ENCODE measurements at places on chromosomes 6 and 20. TPM values are rescaled to one million over a fixed set of nuclear protein-coding genes. Genes with fewer than 3 reads are reported as not detected.
A peak's percentile ranks its signal among the peaks of the same experiment; 100 is the strongest.

GRCh38 chr6:357791-358341 lies 33.7 kb upstream of the IRF4 start:
- DNase-seq: no peak

The FAM120B gene
- 32.9 TPM for total RNA-seq

The MAP7 gene
- not detected for total RNA-seq

The ZNF512B gene
- total RNA-seq: 13.6 TPM

- DNase-seq: no peak
These were observed 110.0 kb downstream of the SCML4 start for GRCh38 chr6:107714104-107714503.

- DNase-seq: peak; percentile 59
These were observed 41.8 kb downstream of the FARS2 start for GRCh38 chr6:5302995-5303622.

DNA sequence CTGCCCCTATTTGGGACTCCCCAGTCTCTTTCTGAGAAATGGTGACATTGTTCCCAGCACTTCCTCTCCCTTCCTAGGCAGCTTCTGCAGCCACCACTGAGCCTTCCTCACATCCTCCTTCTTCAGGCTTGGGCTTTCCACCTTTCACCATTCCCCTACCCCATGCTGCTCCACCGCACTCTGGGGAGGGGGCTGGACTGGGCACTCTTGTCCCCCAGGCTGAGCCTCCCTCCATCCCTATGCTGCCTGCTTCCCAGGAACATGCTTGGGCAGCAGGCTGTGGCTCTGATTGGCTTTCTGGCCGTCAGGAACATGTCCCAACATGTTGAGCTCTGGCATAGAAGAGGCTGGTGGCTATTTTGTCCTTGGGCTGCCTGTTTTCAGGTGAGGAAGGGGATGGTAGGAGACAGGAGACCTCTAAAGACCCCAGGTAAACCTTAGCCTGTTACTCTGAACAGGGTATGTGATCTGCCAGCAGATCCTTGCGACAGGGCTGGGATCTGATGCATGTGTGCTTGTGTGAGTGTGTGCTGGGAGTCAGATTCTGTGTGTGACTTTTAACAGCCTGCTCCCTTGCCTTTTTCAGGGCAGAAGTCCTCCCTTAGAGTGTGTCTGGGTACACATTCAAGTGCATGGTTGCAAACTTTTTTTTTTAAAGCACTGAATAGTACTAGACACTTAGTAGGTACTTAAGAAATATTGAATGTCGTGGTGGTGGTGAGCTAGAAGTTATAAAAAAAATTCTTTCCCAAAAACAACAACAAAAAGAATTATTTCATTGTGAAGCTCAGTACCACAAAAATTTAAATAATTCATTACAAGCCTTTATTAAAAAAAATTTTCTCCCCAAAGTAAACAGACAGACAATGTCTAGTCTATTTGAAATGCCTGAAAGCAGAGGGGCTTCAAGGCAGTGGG lies 2.1 kb upstream of the CDKN1A start:
- DNase-seq: no peak

The HCK gene
- total RNA-seq: 2.2 TPM

- no peak for DNase-seq
These were observed 4.3 kb upstream of the SERINC3 start for GRCh38 chr20:44526129-44526528.

The PI3 gene
- total RNA-seq: not detected

The MYBL2 gene
- total RNA-seq: 450 TPM

- no peak for DNase-seq
These were observed 23.9 kb downstream of the FAM50B start for GRCh38 chr6:3873051-3873450.

DNA sequence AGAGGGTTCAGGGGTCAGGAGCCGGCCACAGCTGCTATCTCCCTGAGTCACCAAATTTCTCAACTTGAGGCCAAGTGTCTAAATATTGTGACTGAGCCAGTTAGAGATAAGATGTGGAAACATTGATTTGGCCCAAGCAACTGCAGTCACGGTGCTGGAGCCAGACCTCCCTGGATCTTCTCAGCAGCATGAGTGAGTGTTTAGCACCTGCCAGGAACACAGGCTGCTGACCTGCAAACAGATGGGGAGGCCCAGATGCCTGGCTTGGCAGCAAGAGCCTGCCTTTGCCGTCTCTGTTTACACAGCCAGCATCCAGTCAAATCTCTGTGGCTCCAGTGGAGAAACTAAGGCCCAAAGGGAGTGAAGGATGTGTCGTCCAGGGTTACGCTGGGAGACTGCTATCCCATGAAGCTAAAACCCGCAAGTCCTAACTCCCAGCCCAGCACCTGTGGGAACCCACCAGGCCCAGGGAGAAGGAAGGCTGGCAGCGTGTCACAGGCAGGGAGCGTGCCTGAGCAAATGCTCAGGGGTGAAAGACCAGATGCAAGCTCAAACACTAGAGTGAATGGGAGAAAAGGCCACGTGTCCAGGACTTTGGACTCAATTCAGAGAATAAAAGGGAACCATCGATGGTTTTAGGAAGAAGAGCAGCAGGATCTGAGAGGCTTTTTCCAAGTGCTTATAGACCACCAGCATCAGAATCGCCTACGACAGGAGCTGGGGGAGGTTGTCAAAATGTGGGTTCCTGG lies 15.9 kb upstream of the PTGIS start:
- DNase-seq: no peak

The RAET1E gene
- not detected for total RNA-seq

GRCh38 chr6:57283911-57284455 lies 33.4 kb upstream of the PRIM2 start:
- DNase-seq: no peak

The TUBB1 gene
- total RNA-seq: 0.11 TPM

DNA sequence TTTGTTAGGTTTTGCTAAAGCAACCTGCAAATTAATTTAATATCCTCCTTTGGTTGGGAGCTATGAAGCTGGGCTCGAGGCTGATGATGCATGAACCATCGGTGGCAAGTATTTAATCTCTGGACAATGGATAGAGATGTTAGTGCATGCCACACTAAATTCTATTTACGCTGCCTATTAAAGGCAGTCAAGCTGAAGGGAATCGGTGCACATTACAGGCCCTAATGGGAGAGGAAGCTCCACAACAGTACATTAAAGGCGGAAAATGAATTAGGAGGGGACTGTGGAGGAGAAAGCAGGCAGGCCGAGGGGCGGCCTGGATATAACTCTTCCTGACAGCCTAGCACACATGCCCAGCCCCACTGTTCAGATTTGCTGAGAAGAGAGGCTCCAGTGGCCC lies 132.4 kb upstream of the MAFB start:
- DNase-seq: no peak

DNA sequence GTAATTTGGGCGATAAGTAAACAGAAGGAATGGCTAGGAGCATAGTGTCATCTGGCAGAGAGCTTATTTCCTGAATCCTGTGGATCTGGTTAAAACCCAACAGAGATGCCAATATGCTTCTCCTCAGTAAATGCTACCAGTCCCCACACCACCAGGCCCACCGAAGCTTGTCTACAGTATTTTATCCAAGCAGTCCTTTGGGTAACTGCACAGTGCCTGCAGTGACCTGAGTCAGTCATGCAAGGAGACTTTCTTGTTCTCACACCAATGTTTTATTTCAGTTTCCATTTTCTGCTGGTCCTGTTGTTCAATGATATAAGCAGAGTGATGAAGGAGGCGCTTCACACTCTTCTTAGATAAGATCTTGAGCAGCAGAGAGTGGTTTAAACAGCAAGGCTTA lies 326.3 kb downstream of the RIMS1 start:
- no peak for DNase-seq

The CCM2L gene
- 0.92 TPM for total RNA-seq

The CALHM6 gene
- total RNA-seq: 1.8 TPM

DNA sequence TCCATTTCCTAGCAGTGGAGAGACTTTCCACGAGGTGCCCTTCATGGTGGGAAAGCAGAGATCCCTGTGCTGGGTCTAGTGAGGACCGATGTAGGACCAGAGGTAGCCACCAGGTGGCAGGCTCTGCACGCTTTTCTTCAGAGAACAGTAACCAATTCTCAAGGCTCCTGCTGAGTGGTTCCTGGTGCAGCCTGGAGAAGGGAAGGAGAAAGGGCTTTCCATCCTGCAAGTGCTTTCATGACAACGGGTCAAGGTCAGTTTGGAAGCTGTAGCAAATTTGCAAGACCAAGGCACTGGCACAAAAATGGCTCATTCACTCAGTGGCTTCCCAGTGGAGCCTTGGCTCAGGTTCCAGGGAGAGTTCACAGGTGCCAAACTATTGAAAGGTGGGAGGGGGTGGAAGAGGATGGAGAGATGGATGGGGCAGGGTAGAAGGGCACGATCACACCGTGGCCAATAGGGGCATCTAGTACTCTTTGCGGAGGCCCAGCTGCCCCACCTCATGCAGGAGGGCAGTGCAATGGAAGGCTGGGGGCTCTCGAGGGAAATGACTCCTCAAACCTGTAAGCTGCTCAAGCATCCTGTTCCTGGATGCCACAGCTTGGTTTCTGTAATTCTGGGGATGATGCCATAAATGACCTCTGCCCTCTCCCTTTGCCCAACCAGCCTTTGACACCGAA lies 25.5 kb upstream of the KCNK16 start:
- DNase-seq: peak; percentile 47

DNA sequence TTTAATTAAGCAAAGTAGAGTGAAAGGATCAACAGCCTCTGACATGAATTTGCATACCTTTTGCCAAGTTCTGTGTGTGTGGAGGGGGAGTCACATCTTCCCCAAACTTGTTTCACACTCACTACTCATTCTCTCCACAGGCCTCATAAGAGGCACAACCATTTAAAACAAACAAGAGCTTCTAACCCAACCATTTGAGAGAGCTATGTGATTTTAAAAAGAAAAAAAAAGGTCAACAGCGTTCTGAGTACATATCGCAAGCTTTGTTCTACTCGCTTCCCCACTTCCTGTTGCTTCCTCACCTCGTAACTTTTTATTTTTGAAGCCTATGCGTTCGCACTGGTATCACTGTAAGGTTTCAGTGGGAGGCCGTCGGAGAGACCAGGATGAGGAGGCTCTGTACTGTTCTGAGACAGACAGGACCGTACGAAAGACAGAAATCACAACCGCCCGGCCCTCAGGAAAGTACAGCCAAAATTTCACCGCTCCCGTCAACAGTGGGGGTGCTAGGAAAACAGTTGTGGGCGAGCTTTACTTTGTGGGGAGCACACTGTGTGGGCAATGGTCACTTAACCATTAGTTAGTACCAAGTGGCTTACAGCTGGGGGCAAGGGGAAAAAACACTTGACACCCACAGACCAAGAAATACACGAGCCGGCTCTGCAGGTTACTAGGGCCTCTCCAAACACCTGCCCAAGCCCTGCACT lies 61.3 kb downstream of the TRERF1 start:
- peak; percentile 21 for DNase-seq

- no peak for DNase-seq
These were observed 18.1 kb downstream of the TOP1 start for GRCh38 chr20:41046716-41047115.

The KCNK15 gene
- total RNA-seq: not detected
